Activated naive CD4-positive, alpha-beta T cell (primary cell): ENCODE measurements at places on chromosomes 7 and 10.

DNA sequence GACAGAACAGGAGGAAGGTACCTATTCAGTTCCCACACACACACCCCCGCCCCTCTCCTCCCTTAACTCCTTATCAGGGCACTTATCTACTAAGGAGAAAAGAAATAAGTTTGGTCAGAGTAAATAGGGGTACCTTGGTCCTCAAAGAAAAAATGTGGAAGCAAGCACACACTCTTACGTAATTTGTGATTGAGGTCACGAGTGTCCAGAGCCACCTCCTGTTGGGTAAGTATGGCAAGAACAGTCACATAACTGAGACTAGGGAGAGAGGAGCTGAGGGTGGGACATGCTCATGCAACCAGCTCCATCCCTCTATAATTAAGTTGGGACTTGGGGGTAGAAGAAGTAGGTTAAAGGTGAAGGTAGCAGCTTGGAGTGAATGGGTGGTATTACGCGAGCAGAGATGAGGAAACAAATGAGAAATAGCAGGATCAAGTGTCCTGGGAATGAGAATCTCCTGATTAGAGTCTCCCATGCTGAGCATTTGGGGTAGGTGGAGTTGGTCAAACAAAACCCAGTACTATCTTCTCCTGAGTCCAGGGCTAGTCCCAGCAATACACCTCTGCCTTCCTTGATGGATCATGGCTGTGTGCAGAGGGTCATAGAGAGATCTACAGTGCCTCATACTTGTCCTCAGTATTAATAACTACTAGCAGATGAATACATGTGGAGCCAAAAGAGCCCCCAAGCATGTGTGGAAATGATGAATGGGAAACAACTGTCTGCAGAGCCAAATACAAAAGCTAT is 77.1 kb downstream of the GSAP start:
- no peak for DNase-seq

GRCh38 chr10:53754596-53755250 is 982.1 kb upstream of the MBL2 start:
- no peak for DNase-seq

DNA sequence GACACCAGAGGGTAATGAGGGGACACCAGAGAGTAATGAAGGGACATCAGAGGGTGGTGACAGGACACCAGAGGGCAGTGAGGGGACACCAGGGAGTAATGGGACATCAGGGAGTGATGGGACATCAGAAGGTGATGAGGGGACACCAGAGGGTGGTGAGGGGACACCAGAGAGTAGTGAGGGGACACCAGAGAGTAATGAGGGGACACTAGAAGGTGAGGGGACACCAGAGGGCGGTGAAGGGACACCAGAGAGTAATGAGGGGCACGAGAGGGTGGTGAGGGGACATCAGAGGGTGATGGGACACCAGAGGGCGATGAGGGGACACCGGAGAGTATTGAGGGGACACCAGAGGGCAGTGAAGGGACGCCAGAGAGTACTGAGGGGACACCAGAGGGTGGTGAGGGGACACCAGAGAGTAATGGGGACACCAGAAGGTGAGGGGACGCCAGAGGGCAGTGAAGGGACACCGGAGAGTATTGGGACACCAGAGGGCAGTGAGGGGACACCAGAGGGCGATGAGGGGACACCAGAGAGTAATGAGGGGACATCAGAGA is 10.6 kb downstream of the NACAD start:
- no peak for DNase-seq

DNA sequence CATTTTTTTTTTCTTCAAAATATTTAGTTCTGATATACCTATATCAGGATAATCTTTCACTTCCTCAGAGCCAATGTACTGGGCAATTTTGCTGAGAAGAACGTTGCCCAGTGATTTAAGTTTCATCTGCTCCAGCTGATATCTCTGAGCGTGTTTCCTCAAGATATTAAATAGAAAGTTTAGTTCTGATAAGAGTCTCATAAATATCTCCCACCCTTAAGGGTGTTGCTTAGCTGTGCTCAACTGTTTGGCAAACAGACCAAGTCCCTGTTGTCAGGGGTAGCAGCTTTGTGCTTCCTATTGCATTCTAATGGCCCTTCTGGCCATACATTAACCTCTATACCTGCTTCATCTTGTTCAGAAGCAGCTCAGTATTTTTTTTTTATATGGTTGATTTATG is 84.7 kb upstream of the GPR141 start:
- DNase-seq = no peak

DNA sequence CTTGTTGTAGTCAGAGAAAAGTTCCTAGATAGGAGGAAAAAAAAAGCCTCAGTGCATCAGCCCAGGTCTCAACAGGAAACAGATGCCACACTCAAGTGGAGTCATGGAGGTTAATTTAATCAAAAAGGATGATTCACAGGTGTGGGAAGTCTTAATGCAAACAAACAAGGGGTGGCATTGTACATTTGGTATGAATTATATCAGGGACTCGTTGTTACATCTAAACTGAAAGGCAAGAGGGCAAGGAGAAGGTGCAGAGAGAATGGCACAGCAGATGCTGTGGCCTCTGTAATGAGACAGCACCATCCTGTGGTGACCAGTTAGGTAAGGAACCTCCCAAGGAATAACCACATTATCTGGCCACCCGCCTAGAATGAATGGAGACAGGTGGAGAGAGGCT is 133.7 kb downstream of the PTPRZ1 start:
- no peak for DNase-seq

DNA sequence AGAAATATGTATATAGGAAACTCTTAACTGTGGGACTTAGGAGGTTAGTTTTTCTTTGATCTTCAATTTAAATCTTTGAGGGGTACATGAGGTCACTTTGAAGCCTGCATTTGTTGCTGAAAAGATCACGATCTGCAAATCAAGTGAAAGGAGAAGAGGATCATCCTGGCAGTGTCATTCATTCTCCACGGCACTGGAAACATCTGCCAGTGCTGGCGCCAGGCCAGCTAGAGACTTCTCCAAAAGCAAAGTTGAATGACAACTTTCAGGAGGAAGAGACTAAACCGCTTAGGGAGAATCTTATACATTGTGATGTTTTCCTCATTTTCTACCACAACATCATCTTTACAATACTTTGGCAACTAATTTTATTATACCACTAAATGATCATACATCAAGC is 42.5 kb downstream of the MRC1 start:
- no peak for DNase-seq

DNA sequence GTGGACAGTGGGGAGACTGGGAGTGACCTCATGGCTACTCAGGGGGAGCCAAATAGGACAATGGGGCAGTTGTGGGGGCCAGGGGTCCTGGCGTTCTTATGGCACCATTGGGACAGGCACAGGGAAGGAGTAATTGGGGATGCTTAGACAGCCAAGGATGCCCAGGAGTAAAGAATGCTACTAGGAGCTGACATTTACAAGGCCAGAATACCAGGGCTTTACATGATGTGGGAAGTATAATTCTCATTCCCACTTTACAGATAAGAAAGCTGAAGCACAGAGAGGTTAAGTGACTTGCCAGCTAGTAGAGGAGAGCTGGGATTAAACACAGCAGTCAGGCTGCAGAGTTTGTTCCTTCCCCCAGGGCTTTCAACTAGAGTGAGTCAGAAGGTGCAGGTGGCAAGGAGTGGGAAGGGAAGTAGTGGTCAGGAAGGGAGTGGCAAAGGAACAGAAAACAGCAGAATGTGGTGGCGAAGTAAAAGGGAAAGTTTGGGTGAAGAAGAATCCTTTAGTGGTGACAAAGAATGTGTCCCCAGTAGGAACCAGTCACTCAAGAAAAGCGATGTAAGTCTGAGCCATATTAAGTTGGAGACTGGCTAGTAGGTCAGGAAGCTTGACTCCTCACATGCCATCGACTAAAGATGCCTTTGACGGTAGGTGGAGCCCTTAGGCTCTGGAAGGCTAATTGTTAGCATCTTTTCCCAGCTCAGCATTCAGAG is 32.8 kb downstream of the CPVL start:
- DNase-seq = no peak

- no peak for DNase-seq
These were observed 9.1 kb upstream of the JAKMIP3 start for GRCh38 chr10:132056663-132057062.

DNA sequence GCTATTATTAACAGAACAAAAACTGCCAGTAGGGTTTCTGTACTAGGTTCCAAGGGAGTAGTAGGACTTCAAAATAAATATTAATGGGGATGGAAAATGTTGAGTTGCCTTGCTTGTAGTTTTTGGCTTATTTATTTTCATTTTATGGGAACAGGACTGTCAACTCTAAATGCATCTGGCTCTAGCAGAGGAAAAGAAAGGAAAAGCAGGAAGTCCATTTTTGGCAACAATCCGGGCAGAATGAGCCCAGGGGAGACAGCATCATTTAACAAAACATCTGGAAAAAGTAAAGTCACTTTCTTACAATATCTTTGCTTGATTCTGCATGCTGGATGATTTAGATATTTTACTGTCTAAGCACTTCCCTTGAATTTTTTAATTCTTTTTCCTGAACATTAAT is 69.4 kb downstream of the NOC3L start:
- no peak for DNase-seq

- no peak for DNase-seq
These were observed 144.2 kb downstream of the PRPF18 start for GRCh38 chr10:13730956-13731355.

- no peak for DNase-seq
These were observed 142.2 kb downstream of the PLPP4 start for GRCh38 chr10:120599200-120599724.

DNA sequence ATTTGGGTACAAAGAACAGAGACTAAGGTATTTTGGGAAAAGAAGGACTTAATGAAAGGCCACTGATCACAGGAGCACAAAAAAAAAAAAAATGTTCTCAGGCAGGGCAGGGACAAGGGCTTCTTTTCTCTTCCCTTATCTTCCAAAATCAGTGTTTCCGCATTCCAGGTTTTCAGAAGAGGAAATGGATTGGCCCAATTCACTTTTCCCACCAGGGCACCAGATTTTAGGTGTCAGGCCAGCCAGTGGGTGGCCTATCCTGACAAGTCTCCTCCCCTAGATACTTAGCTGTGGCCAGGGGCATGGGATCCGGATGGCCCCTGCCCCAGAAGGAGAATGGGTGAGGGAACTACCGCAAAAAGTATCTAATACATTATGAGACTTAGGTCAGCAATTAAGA is 88.9 kb upstream of the WAC start:
- no peak for DNase-seq

- DNase-seq = no peak
These were observed 67.0 kb upstream of the INPP5A start for GRCh38 chr10:132470410-132471124.

DNA sequence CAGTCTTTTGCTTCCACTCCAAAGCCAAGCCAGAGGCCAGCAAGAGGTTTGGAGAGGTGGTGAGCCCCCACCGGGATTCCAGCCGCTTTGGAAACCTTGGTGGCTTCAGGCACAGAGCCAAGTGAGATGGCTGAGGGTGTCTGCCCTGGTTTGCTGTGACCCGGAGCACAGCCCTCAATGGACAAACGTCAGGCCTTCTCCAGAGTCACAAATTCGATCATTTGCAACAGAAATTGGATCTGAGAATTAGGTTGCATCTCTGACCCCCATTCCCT is 885 bp upstream of the NKX1-2 start:
- no peak for DNase-seq

DNA sequence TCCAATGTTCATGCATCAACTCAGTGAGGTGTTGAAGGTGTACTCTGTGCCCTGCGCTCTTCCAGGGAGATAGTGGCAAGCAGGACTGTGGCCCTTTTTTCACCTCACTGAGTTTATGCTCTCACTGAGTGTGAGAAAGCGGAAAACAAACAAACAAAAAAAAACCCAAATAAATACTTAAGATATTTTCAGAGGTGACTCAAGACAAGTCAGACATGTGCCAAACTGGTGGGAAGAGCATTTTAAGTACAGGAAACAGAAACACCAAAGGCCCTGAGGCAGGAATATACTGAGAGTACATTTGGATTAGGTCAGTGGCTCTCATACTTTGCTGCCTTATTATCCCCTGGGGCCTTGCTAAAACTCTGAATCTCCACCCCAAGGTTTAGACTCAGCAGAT is 111.9 kb upstream of the IGFBP3 start:
- DNase-seq = no peak

- no peak for DNase-seq
These were observed 621.8 kb upstream of the ZNF722 start for GRCh38 chr7:63376873-63377272.

GRCh38 chr7:155988416-155988815 is 176.2 kb upstream of the SHH start:
- DNase-seq = no peak

GRCh38 chr7:101681170-101682007 is 52.3 kb upstream of the MYL10 start:
- DNase-seq = no peak

- DNase-seq = no peak
These were observed 384.0 kb upstream of the FZD8 start for GRCh38 chr10:36026081-36026480.
